ENCODE measurements at places on chromosomes 12 and 14.

- DNase-seq = no peak
Observed at GRCh38 chr14:75871181-75871880, 110.5 kb downstream of the TGFB3 start.

- no peak for DNase-seq
Observed at GRCh38 chr14:39268393-39268792, 34.7 kb downstream of the MIA2 start.

GRCh38 chr14:78153064-78153341 lies 17.2 kb upstream of the NRXN3 start:
- no peak for DNase-seq

DNA sequence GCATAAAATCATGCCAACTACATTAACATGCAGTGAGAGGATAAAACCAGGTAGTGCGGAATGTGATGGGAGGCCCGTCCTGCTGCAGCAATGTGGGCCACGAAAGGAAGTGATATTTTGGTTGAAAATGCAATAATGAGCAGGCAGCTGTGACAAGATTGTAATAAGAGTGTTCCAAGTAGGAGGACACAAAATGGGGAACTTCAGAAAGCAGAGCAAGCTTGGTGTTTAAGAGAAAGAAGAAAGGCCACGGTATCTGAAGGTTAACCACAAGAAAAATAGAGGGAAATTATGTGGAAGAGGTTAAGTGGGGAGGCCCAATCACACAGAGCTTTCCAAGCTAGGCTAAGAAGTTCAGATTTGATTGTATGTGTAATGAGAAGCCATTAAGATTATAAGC lies 34.3 kb downstream of the OVCH1 start:
- DNase-seq = no peak

DNA sequence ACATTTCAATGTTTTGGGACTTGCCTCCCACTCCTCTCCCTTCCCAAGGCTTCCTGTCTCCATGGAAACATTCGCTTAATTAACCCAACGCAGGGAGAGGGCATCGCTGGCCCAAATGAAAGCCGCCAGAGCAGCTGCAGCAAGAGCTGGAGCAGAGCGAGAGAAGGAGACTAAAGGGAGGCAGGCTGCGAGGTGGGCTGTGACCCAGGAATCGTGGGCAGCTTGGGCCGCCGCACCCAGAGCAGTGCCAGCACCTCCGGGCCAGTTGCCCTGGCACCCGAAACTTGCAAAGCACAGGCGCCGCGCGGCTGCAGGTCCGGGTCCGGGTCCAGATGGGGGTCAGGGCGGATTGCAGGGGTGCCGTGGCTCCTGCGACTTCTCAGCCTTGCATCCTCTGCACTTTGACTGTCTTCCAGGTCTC lies 43.5 kb upstream of the PTPRQ start:
- DNase-seq = no peak
